ENCODE measurements at places on chromosomes 16 and 17.

DNA sequence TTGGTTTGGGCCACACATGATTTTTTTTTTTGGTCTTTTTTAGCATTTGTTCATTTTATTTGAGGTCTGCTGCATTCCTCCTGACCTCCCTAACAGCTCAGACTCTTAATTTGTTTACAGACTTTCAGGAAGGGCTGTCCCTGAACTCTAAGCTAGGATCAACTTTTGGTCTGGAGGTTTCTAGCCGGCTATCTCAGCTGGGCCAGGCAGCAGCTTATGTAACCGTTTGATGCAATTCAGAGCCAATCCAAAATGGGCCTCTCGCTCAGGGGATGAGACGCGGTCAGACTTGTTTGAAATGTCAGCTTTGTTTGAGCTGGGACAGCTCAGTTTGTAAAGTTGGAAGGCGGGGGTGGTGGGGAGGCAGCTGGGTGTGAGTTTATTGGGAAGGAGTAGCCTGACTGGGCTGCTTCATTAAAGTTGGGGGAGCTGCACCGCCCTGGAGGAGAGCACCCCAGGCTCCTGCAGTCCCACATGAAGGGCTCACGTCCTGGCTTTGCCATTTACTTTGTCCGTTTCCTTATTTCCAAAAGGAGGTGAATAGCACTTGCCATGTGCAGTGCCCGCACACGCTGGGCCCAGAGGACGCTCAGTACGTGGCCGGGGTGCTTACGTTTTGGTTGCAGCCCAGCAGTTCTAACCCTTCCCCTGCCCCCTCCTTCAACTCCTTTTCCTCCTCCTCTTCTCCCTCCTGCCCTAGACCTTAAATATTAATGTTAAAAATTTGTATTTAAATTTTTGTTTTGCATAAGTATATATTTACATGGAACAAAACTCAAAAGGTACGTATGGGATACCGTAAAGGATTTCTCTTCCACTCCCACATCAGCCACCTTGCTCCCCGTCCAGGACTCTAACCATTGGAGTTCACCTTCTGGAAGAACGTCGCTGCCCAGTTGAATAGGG, 121.2 kb downstream of the SNX29 start:
- DNase-seq = no peak

DNA sequence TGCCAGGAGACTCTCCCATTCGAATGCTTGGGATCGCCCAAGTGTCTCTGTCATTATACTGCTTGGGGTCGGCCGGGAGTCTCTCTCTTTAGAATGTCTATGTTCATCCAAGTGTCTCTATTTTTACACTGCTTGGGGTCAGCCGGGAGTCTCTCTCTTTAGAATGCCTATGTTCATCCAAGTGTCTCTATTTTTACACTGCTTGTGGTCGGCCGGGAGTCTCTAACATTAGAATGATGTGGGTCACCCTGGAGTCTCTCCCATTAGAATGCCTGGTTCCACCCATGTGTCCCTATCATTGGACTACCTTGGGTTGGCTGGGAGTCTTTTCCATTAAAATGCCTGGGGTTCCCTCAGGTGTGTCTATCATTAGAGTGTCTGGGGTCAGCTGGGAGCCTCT, 2230.4 kb downstream of the TP53TG3F start:
- no peak for DNase-seq

- no peak for DNase-seq
These were observed 64.4 kb downstream of the SMG6 start for GRCh38 chr17:2239170-2239551.

GRCh38 chr16:54268766-54269165, 17.8 kb downstream of the IRX3 start:
- no peak for DNase-seq

DNA sequence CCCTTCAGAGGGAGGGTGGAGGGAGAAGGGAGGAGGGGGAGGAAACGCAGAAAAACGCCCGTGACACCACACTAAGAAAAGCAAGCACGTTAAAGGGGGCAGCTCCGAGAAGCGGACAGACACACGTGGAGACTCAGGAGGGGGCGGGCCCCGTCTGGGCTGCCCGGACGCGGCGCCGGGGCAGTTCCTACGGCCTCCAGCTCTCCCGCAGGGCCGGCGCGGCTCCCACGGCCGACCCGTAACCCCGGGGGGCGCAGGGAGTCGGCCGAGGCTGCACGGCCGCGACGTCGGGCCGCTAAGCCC, 362 bp downstream of the KLHDC4 start:
- DNase-seq = no peak

DNA sequence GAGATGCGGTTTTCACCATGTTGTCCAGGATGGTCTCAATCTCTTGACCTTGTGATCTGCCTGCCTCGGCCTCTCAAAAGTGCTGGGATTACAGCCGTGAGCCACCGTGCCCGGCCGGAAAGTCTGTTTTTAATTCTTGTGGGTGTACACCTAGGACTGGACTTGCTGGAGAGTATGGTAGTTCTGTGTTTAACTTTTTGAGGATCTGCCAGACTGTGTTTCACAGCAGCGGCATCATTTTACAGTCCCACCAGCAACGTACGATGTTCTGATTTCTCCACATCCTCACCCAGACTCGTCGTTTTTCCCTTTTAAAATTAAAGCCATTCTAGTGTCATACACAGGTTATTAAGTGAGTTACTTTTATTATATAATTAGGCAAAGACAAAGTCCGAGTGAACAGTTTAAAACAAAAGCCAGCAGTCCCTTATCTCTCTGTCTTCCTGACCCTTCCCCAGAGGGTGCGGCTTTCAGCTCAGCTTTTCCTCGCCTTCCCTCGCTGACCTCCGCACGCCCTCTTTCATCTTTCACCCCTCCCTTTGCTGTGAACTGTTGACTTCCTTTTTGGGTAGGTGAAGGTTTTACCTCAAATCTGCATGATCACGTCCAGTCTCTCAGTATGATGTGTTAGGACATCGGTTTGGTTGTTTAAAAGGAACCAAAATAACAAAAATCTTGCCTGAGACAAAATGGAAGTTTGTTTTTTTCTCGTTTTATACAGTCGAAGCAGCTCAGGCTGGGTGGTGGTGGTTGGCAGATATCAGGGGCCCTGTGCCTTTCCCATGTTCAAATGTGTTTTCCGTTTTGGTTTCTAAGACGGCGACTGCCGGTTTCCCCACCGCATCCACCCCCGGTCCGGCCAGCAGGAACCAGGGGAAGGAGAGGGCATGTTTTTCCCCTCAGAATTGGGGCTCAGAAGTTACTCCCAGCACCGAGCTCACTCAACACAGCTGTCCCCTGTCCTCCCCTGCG, 18.0 kb downstream of the FAM234A start:
- DNase-seq = no peak

DNA sequence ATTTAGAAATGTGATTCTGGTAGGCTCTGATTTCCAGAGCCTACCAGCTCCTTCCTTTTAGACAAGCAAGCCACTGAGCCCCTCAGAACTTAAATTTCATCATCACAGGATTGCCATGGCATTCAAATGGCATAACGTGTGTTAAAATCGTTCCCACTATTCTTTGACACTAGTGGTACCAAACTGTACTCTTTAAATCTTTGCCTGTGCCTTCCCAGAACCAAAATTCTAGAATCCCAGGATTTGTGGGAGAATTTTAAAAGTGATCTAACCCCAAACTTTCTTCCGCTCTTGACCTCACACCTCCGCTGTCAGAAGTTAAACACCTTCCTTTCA, 287 bp upstream of the INTS2 start:
- DNase-seq = no peak

GRCh38 chr17:50172130-50172529, 6.3 kb downstream of the SGCA start:
- no peak for DNase-seq

DNA sequence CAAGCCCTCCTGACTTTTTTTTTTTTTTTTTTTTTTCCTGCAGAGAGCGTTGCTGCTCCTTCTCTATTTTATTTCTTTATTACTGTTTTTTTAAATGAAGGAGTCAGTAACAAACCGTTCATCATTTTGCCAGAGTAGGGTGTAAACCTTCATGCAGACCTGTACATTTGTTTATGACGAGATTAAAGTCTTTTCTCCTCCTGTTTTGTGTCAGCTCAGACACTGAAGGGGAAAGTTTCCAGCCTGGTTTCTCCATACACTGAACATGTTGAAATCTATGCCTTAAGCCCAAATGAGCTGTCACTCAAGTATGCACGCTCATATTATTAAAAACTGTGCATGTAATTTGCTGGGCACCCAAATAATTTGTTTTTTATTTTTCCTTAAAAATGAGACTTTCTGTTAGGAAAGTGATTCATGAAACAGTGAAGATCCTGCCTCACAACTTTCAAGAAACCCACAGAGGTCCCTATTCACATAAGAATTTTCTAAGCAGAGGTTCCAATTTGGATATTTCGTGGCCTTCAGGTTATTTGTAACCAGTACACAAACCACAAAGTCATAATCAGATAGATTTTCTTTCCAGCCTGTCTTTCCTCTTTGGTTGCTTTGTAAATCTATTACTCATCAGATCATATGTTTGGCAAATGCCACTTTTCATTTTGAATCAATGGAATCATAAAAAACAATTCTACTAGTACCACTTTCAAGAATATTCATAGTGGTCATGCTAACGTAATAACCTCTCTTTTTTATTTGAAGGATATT, 700.3 kb downstream of the MAF start:
- DNase-seq = no peak

DNA sequence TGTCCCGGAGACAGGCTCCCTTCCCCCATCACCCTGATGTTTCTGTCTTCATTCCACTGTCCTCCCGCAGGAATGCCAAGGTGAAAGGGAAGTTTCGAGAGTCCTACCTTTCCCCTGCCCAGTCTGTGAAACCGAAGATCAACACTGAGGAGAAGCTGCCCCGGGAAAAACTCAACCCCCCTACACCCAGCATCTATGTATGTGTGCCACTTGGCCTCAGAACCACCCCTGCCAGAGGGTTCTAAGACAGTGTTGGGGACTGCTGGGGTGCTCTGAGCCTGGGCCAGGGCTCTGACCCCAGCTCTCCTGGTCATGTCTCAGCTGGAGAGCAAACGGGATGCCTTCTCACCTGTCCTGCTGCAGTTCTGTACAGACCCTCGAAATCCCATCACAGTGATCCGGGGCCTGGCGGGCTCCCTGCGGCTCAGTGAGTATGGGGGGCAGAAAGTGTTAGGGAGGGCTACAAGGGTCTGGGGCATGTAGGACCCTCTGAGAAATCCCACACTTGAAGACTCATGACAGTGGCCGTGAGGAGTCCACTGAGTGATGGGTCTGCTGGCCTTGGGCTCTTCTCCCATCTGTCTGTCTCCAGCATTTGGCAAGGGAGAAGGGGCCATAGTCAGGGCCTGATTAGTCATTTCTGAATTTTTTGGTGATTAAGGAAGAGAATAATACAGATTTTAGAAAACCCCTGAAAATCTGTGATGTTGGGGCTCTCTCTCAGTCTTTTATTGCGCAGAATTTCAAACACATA, 4.9 kb upstream of the TMEM88 start:
- no peak for DNase-seq

DNA sequence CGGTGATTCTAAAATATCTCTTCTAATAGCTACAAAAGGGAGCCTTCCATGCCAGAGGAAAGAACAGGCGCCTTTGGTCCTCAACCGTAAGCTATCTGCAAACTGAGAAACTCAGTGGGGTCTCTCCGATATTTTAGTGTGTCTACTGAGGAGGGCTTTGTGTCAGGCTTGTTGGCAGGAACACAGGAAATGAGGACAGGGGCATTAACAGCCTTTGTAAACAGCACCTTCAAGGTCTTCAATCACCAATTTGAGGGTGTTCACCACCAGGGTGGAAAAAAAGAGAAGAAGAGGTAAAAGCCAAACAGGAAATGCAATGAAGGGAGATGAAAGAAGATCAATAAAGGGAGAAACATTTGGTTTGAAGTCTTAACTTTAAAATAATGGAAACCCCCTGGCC, 580.1 kb upstream of the SALL1 start:
- DNase-seq = no peak

GRCh38 chr17:67902511-67903231, 77.4 kb downstream of the BPTF start:
- DNase-seq = no peak

DNA sequence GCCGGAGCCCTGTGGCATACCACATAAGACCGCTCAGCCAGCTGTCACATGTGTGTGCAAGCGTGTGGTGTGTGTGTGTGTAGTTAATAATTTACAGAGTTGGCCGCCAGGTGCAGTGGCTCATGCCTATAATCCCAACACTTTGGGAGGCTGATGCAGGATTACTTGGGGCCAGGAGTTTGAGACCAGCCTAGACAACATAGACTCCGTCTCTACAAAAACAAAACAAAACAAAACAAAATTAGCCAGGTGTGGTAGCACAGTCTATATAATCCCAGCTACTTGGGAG, 20.4 kb downstream of the SOCS1 start:
- DNase-seq = no peak

DNA sequence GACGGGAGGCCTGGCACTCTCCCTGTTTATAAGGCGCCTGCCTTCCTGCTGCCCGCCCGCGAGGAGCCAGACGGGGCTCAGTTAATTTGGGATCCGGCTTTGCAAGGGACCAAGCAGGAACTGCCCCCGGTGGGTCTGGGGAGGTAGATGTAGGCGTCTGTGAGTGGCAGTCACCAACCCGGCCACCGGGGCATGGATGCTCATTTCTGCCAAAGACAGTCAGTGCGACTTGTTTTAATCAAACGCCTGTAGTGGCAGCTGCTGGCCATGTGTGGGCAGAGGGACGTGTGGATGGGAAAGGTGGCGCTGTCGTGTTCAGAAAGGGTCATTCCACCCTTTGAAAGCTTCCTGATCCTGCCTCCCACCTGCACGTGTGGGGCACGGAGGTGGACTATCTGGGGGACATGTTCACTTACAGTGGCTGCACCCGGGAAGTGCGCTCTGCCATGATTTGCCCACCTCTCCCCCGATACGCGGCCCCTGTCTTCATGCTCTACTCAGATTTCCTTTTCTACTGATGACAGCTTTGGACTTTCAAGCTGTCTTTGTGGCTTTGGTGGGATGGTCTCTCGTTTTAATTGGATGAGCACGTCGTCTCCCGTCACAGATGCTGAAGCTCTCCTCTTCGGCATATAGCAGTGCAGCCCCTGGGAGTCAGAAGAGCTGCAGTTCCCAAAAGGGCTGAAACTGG, 60.3 kb upstream of the CIBAR2 start:
- no peak for DNase-seq

DNA sequence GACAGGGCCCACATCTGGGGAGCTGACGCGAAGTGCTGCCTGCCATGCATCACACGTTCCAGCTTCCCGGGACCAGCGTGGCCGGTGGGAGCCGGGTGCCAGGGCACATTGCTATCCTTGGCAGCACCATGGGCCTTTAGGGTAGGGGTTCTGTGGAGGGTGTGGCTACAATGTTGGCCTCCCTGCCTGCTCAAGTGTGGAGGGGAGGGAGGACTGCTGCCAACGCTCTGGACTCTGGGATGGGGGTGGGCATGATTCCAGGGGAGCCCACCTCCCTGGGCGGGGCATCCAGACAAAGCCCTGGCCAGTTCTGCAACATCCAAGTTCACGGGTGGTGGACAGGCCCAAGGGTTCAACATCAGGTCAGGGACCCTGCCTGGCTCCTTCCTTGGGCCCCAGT, 13.9 kb downstream of the GRB7 start:
- DNase-seq = no peak

DNA sequence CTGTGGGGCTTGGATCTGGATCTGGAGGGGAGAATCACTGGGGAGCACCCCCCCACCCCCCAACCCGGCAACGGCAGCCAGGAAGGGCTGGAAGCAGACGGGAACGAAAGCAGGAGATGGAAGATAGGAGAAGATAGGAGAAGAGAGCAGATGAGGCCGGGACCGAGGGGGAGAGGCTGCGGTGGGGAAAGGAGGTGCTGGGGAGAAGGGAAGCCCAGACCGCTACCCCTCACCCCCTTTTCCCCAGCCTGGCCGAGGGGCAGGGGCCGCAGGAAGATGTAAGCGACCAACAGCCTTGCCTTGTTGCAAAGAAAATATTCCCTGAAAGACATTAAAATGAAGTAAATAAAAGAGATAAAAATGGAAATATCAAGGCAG, 26.8 kb upstream of the CBFA2T3 start:
- DNase-seq = no peak

- no peak for DNase-seq
These were observed 14.2 kb upstream of the HAPSTR1 start for GRCh38 chr16:9077091-9077809.
